ENCODE measurements at places on chromosomes 13 and 19. TPM values are rescaled to one million over a fixed set of nuclear protein-coding genes. Genes with fewer than 3 reads are reported as not detected.

The NFIX gene
- 6.7 TPM for total RNA-seq

The WASF3 gene
- total RNA-seq = 11.4 TPM

DNA sequence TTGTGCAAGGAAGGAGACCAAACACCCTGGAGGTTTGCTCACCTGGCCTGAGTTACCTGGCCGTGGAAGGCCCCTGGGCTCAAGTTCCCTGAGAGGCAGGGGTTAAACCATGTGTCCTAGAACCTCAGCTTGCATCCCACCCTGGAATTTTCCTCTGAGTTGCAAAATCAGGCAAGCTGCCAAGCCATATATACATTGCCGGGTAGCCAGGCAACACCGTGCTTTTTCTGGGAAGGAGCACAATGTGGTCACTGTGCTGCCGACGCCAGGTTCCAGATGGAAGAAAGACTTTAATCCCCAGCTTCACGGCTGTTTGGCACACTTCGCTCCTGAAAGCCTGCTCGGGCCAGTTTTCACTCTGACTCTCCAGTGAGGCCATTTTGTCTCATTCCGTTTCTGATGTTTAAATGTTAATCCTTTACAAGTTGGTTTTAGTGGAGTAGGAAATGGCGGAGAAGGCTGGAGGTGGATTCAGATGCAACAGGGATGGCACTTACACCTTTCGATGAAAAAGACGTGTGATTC, 60.1 kb upstream of the PEG3 start:
- DNase-seq = no peak

The FCHO1 gene
- total RNA-seq = 1.5 TPM

DNA sequence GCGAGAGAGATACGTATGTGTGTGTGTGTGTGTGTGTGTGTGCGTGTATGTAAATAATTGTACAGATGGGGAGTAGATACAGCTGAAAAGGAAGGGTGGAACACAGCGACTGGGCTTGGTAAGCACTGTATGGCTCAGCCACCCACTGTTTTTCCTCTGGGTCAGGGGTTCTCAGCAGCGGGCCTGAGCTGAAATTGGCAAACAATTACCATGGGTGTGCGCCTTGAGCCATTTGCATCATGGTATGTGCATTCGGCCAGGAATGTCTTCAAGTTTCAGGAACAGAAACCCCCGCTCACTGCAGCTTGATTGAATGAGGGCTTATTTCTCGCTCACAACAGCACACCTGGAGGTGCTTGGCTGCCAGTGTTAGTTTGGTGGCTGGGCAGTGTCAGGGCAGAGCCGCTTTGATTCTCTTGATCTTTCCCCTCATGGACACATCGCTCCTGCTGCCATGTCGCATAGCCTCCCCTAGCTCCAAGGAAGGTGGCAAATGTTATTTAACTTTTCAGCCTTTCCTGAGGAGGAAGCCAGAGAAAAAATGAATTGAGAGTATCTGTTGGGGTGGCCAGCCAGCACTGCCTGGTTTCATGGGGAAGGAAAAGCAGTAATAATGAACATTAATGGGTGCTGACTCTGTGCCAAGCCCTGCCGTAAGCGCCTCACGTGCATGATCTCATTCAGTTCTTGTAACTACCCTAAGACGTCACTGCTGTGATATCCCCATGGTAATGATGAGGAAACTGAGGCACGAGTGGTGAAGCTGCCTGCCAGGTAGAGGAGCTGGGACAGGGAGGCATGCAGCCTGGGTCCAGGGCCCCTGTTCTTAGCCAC, 126.9 kb downstream of the SIPA1L3 start:
- no peak for DNase-seq

GRCh38 chr13:25657157-25657556, 285.4 kb downstream of the ATP8A2 start:
- no peak for DNase-seq

DNA sequence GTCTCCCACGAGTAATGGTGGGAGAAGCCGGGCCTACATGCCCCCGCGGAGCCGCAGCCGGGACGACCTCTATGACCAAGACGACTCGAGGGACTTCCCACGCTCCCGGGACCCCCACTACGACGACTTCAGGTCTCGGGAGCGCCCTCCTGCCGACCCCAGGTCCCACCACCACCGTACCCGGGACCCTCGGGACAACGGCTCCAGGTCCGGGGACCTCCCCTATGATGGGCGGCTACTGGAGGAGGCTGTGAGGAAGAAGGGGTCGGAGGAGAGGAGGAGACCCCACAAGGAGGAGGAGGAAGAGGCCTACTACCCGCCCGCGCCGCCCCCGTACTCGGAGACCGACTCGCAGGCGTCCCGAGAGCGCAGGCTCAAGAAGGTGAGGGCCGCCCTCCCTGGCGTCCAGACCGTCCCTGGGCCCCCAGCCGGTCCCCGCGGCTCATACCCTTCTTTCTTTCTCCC, 1.4 kb upstream of the USF2 start:
- DNase-seq = no peak

The ZNF549 gene
- 4.8 TPM for total RNA-seq

DNA sequence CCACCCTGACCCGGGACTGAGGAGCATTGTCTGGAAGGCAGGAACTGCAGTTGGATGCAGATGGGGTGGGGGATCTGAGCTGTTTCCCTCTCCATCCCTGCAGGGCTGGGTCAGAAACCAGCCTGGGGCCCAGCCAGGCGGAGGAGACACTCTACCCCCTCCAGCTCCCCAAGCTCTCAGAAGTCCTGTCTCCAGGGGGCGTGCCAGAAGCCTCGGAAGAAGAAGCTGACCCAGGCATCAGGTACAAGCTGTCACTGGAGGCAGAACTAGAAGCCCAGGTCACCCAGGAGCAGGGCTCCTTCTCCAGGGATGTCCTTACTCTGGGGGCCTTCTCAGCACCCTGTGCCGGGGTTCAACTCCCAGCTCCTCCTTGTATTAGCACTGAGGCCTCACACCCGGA, 15.5 kb downstream of the SIX5 start:
- no peak for DNase-seq

DNA sequence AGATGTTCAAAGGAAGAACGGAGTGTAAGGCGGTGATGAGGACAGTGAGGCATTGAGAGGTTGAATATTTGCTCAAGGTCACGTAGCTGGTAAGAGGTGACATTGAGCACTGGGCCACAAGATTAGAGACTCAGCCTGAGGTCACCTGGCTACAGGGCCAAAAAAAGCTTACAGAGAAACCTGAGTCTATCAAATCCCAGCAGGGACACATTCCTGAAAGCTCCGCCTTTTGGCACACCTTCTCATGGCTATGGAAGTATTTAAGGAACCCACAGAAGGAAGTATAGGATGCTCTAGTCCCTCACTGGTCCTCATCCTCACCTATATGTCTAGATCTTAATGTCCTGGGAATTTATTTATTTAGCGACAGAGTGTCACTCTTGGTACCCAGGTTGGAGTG, 17.4 kb downstream of the ZNF586 start:
- DNase-seq = no peak

- DNase-seq = no peak
These were observed 76.1 kb downstream of the RGCC start for GRCh38 chr13:41533266-41534052.

DNA sequence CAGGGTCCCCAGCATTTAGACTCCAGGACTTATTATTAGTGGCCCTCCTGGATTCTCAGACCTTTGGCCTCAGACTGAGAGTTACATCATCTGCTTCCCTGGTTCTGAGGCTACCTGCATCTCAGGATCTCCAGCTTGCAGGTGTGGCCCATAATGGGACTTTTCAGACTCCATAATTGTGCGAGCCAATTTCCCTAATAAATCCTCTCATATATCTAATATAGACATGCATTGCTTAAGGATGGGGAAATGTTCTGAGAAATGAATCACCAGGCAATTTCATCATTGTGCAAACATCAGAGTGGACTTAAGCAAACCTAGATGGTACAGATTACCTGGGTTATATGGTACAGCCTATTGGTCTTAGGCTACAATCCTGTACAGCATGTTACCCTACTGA, 116.5 kb upstream of the FBXL3 start:
- DNase-seq = peak; percentile 10

The CRLF1 gene
- 16.5 TPM for total RNA-seq

- no peak for DNase-seq
These were observed 8.1 kb upstream of the TNFSF14 start for GRCh38 chr19:6677883-6678689.

The SLC25A41 gene
- total RNA-seq = not detected

GRCh38 chr19:41356984-41357739, 3.4 kb upstream of the TGFB1 start:
- DNase-seq = no peak

The ZNF443 gene
- 3.4 TPM for total RNA-seq

DNA sequence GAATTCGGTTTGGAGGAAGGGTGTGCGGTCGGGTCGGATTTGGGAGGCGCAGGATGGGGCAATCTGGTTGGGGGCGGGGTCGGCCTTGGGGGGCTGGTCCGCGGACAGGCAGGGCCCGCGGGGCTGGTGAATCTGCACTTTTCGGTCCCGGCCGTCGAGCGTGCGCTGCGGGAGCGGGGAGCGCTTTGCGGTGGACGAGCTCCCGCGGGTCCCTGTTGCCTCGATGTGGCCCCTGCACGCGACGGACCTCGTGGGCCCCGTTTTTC, 11.9 kb downstream of the PEAK3 start:
- no peak for DNase-seq

DNA sequence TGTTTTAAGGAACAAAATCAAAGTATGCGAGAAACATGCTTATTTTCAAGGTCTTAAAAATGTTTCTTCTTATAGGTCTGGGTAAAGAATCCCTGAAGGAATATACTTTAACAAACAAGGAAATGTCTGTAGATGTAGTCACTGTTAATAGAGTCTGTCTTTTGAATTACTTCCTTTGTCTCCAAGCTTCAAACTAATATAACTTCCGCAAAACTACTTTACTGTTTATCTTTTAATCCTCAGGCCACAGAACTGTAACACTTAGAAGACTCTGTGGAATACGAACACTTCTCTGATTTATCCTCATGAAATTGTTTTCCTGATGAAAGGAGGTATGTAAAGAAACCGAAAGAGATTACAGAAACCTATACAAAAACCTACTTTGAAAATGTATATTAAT, 316.0 kb downstream of the PCDH9 start:
- DNase-seq = no peak

The ZNF536 gene
- 0.21 TPM for total RNA-seq

DNA sequence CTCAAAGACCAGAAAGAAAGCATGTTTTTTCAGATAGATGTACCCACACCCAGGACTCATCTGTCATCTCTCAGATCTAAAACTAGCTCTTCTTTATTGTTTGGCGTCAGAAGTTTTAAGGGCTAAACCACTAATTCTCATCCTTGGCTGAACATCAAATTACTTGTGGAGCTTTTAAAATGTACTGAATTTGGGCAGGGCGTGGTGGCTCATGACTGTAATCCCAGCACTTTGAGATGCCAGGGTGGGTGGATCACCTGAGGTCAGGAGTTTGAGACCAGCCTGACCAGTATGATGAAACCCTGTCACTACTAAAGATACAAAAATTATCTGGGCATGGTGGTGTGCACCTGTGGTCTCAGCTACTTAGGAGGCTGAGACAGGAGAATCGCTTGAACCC, 47.4 kb downstream of the RCBTB2 start:
- no peak for DNase-seq

The IQCN gene
- 0.13 TPM for total RNA-seq

All from kidney epithelial cell (primary cell).